Smooth muscle cell of the coronary artery (primary cell): ENCODE measurements at places on chromosomes 5 and 9. TPM values are rescaled to one million over a fixed set of nuclear protein-coding genes. Genes with fewer than 3 reads are reported as not detected.

Gene HSPA5
- 210 and 283 TPM in 2 replicates for total RNA-seq

Gene CDKN2B
- 11.2 and 60.2 TPM in 2 replicates for total RNA-seq

Gene STING1
- total RNA-seq, result 28.4 and 47.8 TPM in 2 replicates

Gene ADGRD2
- total RNA-seq, result not detected in 2 replicates

Gene APC
- 41.9 and 58.3 TPM in 2 replicates for total RNA-seq

Gene FOXD4L3
- 0.08 TPM in 1 of 2 replicates, not detected in the other for total RNA-seq

Gene LCN9
- total RNA-seq, result not detected in 2 replicates

Gene TRIO
- 156 and 199 TPM in 2 replicates for total RNA-seq

Gene CDX1
- total RNA-seq, result 0.12 and 0.15 TPM in 2 replicates

Gene GRXCR2
- not detected in 2 replicates for total RNA-seq

Gene CLIC3
- 1.3 and 4.6 TPM in 2 replicates for total RNA-seq

Gene MARVELD2
- total RNA-seq, result 0.47 and 0.53 TPM in 2 replicates

Gene SH3GL2
- not detected in 2 replicates for total RNA-seq

Gene SV2C
- not detected in 2 replicates for total RNA-seq

Gene SLC27A6
- under 0.01 TPM in 1 of 2 replicates, not detected in the other for total RNA-seq

Gene FST
- total RNA-seq, result 38.1 and 73.2 TPM in 2 replicates

Gene TEX48
- not detected in 2 replicates for total RNA-seq
